ENCODE measurements at places on chromosomes 7 and 10.

GRCh38 chr7:99369767-99370391 is 4.7 kb upstream of the ARPC1B start:
- DNase-seq: no peak

DNA sequence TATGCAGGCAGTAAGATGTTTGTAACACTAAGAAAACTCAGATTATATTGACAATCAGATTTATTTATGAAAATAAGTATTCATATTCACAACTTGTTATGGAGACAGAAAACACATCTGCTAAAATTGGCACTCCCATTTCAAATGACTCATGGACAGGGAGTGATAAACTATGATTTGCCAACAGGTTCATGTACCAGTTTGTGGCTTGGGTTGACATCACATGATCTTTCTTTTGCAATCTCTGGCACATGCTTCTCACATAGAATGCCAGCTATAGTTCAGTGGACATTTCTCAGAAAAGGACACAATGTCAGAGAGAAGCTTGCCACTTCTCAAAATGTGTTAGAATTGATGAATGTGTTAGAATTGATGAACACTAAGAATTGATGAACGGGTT is 663.2 kb upstream of the ANKRD30A start:
- DNase-seq: no peak

GRCh38 chr7:38215115-38215514 is 37.1 kb downstream of the STARD3NL start:
- no peak for DNase-seq

DNA sequence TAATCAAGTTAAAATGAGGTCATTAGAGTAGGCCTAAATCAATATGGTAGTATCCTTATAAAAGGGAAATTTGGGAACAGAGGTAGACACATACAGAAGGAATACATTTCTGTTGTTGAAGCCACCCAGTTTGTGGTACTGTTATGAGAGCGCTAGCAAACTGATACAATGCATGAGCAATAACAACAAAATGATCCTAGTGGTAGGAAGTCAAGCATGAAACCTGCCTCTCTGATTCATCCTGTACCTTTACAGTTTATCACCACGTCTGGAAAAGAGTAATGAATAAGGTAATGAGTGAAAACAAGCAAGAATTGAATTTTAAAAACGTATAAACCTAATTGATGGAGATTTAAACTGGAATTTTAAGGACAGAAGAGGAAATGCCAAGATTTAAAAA is 217.2 kb downstream of the PCLO start:
- no peak for DNase-seq

GRCh38 chr7:94971051-94971867 is 63.9 kb downstream of the PPP1R9A start:
- no peak for DNase-seq

DNA sequence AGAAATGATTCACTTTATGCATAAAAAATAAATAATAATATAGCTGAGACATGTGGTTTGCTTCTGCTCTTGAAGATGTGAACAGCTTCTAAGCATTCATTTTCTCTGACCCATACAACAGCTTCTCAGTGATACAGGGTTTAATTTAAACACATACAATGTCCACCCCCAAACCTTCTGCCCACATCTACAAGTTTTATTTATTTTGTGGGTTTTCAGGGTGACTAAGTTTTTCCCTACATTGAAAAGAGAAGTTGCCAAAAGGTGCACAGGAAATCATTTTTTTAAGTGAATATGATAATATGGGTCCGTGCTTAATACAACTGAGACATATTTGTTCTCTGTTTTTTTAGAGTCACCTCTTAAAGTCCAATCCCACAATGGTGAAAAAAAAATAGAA is 17.2 kb downstream of the INHBA start:
- DNase-seq: no peak

DNA sequence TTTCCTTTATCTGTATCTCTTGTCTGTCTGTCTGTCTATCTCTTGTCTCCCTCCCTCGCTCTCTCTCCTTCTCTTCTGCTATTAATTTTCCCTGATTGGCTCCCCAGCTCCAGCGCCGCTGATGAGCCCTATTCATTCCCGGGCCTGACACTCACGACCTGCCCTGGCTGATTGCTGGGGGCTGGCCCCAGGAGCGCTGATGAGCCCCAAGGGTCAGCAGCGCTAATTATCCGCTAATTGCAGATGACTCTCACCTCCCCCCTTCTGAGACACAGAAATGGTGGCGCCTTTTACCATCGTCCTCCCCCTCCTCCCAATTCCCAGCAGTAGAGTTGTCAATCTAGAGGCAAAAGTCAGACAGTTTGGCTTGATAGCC is 1.3 kb upstream of the GBX1 start:
- no peak for DNase-seq

GRCh38 chr10:72267381-72267780 is 6.3 kb upstream of the DDIT4 start:
- DNase-seq: no peak

GRCh38 chr7:64045301-64046040 is at the start of gene ZNF727:
ZNF727 (plus strand) TSS chr7:64045434; CDS start chr7:64045622, 188 bp downstream.
- DNase-seq: no peak

DNA sequence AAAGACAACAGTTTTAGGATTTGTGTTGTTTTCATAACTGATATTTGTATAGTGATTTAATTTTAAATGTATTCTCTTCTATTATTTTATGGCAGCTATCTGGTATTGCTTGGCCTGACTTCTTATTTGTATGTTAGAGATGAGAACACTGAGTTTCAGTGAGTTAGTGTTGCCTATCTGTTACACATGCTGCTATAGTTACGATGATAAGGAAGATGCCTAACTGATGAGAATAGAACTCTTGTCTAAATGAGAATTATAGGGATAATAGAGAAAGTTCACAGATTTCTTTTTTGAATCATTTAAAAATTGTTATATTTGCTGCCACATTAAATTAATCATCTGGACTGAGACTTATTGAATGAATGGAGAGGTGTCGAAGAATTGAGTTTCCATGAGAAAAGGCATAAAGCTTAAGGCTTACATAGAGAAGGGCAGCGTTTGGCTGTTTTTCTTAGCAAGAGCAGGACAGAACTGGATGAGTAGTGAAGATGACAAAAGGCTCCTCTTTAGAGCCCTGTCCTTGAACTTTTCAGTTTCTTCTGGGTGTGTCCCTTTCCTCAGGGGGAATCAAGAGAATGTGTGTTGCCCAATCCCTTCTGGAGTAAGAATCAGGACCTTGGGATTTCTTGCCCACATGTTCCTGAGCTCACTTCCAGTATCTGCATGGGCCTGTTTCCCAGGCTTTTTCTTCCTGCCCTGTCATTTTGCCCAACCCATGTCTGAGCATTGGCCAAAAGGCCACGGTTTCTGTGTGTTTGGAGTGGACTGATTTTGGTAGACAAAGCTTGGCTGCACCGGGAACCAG is 195.6 kb upstream of the CSTF2T start:
- no peak for DNase-seq

- no peak for DNase-seq
Observed at GRCh38 chr10:7763929-7764328, 23.9 kb downstream of the KIN start.

GRCh38 chr10:4280461-4281189 is 495.6 kb upstream of the KLF6 start:
- no peak for DNase-seq

DNA sequence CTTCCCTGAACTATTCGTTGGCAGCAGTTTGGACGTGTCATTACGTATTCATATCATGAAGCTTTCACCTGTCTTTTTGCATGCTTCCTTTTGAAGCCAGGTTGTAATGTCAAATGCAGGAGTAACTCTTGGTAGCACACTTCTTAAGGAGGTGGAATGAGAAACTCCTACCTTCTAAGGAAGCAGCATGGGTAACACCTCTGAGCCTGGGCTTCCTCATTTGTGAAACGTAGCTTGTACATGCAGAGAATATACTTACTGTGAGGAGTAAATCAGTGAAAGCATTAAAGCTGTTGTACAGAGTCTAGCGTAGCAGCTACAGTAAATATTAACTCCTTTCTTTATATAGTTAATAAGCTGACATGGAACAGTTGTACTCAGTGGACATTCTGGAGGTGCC is 21.1 kb downstream of the CUL1 start:
- no peak for DNase-seq

DNA sequence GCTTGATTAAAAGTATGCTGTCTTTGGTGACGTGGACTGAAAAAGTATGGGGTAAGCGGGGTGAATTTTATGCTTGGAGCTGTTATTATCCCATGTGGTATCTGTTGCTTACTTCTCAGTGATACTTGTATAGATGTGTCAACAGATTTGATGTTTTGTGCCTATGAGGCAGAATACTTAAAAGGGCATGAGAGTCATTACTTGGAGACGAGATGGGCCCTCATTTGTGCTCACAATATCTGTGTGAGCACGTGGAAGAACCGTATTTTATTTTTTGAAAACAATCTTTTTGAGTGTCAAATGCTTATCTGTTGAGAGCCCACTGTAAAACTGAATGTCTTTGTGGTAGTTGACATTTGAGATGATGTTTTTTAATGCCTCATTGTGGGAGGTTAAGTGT is 281.9 kb downstream of the EXOC4 start:
- DNase-seq: no peak

DNA sequence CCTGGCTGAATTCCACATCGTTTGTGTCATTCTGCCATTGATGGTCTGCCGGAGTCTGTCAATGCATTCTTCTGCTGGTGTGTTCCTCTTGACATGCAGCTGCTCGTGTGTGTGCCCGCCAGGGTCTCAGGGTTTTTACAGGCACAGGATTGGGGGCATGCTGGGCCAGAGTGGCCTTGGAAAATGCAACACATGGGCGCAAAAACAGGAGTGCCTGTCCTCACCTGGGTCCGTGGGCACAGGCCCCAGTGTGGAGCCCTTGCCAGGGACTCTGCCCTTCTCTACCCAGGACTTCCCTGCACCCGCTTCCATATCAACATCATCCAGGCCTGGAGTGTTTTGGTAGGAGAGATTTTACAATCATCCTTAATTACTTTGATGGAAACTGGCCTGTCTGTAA is 340.7 kb downstream of the KIF20B start:
- DNase-seq: no peak

GRCh38 chr7:6171532-6172223 is 100.7 kb downstream of the CYTH3 start:
- no peak for DNase-seq

- no peak for DNase-seq
Observed at GRCh38 chr10:132309879-132310591, 2.3 kb upstream of the STK32C start.

- DNase-seq: no peak
Observed at GRCh38 chr10:130454543-130455000, 318.4 kb downstream of the GLRX3 start.

DNA sequence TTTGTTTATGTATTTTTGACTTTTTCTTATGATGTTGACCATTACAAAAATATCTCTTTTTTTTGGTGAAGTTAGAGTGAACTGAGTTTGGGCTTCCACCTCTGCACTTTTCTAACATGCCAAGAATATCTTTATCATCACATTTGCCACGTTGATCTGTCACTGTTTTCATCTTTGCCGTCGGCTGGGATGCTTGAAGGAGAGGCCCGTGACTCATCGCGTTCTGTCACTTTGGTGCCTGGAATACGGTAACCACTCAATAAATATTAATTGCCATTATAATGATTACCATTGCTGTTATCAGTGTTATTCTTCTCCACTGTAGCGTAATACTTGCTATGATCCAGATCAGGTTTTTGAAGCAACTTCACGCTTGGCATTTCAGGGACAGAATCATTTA is 350.8 kb upstream of the PFKP start:
- DNase-seq: no peak

- DNase-seq: no peak
Observed at GRCh38 chr7:102873470-102874165, 39.2 kb upstream of the LRRC17 start.

- DNase-seq: no peak
Observed at GRCh38 chr7:74481458-74482196, 27.9 kb downstream of the GTF2IRD1 start.

DNA sequence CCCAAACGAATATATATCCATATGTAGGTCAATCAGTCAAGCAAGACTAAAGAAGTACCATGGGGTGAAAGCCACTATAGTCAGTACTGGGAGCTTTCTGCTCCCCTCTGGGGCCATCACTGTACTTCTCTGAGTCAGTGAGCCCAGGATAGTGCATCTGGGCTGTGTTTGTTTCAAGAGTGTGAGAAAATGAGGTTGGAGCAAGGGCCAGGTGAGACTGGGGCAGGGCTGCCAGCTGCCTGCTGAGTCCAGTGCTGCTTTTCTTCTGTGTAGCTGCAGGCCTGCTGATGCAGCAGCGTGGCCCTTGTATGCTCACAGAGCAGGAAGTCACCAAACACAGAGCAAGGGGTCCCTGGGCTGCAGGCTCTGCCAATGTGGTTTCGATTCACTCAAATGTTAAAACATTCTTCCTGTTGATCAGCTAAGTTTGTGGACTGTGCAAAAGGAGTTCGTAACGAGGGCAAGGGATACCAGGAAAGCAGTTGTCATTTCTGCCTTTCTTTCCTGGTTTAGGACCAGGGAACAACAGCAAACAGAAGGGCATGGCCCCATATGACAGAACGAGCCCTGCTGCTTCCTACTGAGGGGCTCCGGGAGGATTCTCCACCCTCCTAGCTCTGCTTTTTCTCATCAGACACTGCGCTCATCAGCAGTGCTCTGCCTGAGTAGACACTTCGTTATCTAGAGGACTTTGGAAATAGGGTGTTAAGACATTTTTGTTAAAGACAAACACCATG is 65.4 kb upstream of the TNS3 start:
- no peak for DNase-seq

DNA sequence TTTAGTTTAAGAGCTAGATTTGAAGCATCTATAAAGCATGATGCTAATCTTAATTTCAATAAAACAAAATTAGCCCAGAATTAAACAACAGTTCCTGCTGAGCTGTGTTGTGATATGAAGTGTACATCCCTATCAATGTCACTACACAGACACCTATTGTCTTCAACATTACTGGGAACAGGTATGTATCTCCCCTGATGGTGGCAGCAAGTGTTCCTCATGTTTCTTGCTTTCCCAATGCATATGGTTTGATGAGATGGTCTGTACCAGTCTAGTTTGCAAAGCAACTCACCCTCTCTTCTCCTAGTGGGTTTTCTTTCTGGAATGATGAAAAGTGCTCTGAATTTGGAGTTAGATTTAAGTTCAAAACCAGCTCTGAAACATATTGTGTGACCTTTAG is 38.1 kb downstream of the TSPAN12 start:
- no peak for DNase-seq
